ENCODE measurements at places on chromosomes 5 and 9.
A peak's percentile ranks its signal among the peaks of the same experiment; 100 is the strongest.

DNA sequence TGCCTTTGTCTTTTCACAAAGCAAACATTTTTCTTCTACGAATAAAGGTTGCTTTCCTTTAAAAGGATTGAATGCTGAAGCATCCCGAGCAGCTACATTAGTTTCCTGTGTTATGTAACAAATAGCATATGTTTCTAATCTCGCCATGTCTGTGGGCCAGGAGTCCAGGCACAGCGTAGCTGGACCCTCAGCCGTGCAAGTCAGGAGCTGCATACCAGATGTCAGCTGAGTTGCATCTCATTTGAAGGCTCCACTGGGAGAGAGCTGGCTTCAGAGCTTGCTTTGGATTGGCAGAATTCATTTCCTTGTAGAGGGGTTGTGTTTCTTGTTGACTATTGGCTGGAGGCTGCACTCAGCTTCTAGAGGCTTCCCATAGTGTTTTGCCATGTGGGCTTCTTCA, 16.0 kb upstream of the GOLPH3 start:
- peak; percentile 95 for DNase-seq

DNA sequence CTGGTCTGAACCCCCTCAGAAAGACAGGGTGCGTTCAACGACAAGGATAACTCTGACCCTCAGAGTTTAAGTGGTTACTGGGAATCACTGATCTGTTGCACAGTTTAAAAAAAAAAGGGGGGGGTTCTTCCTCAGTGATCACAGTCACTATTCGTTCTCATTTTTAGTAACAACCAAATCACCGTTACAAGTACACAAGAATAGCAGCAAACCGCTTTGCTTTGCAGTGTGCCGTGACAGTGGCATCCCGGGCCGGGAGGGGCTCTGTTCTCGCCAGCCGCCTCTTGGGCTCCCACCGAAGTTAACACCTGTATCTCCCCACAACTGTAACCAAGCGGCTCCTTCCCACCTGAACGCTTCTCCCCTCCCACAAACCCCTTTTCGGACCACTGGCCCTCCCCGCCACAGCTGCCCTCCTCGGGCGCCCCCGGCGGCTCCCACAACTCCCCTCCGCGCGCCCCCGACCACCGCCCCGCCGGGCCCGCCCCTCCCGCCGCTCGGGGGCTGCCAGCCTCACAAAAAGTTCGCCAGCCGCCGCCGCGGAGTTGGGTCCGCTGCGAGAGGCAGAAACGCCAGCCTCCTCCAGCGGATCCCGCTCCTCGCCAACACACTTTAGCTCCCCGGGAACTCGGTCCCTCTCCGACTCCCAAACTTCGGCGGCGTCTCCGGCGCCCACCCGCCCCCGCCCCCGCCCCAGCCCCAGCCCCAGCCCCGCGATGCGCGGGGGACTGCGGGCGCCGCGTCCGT, 1.2 kb downstream of the SSBP2 start:
- DNase-seq, result no peak

- no peak for DNase-seq
Observed at GRCh38 chr5:61686491-61687257, 354.6 kb downstream of the ZSWIM6 start.

GRCh38 chr5:130808691-130809090, 356.4 kb downstream of the HINT1 start:
- DNase-seq, result no peak

DNA sequence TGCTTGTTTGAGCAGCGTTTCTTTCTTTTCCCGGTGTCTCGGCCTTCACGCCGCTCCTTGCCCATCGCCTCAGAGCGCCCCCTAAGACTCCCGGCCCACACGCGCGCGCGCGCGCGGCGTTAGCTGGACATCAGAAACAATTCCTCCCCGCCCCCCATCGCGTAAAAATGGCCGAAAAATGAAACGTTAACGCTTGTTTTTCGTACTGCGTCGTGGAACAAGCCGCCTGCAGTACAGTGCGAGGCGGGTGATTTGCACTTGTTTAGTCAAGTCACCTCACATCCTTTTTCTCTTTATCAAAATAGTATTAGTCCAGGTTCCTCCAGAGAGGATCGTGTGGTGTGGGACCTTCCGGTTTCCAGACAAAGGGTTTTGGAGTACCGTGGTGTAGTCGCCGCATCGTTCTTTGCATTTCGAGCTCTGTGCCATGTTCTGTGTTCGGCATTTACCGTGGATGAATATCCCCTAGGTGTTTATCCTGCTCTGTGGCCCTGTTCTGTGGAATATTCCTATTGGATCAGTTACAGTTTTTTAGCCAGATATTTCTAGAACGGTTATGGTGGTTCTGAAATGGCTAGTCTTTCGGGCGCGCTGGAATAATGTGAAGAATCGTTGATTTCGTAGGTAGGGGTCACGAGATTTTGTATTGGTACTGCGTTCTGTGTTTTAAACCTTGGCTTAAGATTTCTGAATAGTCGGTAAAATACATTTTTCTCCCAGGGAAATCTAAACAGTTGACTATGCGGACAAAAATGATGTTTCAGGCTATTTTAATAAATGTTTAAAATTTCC, 1.0 kb downstream of the MATR3 start:
- peak; percentile 60 for DNase-seq

GRCh38 chr5:23703940-23704855, 196.8 kb downstream of the PRDM9 start:
- DNase-seq, result no peak

DNA sequence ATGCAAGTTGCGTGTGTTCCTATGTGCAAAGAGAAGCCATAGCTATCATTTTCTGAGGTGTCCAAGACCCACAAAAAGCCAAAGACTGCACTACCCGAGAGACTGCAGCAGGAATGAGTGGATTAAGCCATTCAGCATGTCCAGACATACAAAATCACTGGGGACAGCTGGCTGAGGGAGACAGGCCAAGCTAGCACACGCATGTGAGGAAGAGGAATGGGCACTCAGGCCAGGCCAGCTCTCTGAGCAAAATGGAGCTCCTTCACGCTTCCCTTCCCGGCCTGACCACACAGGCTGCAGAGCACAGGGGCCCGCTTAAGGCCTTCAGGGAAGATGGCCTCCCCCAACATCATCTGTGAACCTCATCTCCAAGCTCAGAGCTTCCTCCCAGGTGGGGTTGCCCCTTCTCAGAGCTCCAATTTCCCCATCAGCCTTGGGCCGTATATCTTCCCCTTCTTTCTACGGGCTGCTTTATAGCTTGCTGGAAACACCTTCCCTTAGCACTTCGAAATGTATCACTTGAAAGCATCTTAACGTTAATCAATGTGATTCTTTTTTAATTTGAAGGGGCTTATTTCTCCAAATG, 8.4 kb downstream of the DCANP1 start:
- DNase-seq, result no peak

DNA sequence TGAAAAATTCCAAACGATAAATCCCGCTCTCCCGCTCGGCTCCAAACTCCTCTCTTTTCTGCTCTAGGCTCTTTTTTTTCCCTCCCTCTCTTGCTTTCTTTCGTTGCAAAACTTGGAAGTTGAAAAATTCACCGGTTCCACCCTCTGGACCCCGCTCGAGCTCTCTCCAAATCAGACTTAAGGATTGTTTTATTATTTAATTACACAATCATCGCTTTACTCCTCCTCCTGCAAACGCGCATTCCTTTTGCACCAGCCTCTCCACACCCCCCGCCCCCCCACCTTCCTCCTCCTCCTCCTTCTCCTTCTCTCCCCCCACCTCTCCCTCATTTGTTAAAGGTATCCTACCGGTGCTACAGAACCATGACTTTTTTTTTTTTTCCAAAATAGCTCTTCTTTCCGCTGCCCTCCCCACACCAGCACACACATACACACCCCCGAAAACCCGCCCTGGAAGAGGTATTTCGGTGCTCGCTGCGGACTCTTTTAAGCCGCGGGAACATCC, 535 bp upstream of the NFIB start:
- DNase-seq, result no peak

DNA sequence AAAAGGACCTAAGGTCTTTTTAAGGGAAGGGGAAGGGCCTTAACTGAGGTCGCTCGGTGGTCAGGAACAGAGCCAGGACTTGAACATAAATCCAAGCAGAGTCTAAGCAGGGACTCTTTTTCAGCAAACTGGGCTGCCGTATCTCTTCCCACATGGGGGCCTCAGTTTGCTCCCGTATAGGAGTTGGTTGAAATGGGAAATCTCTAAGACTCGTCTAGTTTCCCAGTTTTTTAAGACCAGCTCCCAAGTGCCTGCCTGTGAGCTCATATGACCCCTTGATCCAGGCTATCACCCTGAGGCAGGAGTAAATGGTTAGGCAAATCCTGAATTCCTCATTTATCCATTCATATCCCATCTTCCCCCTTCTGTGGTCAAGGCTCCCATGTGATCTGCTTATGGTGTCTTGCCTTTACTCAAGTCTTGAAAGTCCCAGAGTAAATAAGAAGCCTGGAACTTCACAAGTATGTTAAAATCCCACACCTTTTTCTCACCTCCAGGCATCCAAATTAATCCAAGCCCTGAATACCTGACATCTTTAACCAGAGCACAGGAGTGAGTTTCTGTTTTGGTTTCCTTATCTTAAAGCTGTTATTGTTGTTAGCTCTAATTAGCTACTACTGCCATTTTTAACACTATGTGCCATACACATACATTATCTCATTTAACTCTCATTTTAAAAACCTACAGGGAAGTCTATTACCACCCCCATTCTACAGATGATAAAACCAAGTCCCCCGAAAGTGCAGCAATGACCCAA, 3.0 kb downstream of the ARSI start:
- no peak for DNase-seq

GRCh38 chr5:79771387-79771786, 81.8 kb downstream of the CMYA5 start:
- DNase-seq, result peak; percentile 29

- DNase-seq, result peak; percentile 89
Observed at GRCh38 chr9:108271646-108272348, 584.0 kb downstream of the ACTL7B start.

GRCh38 chr5:168434746-168435321, 51.4 kb upstream of the RARS1 start:
- DNase-seq, result no peak

DNA sequence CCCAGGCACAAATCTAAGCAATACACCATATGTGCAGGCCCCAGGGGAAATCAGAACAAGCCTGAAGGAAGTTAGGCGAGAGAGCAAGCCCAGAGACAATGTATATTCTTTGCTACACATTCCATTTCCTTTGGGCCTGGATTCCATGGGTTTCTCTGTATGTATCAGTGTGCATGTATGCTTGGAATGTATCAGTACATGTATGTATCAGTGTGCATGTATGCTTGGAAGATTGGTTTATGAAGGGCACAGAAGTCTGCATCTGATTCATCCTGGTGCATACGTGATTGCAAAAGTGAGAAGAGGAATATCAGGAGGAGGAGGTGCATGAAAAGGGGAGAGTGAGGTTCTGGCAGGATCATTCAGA, 232.6 kb upstream of the ANKRD55 start:
- DNase-seq, result no peak

DNA sequence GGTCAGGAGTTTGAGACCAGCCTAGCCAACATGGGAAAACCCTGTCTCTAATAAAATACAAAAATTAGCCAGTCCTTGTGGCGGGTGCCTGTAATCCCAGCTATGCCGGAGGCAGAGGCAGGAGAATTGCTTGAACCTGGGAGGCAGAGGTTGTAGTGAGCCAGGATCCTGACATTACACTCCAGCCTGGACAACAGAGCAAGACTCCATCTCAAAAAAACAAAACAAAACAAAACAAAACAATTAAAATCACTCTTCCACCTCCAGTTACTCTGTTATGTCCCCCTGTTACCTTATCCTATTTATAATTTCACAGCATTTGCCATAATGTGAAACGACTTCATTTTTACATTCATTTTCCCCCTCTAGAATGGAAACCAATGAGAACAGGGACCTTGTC, 54.4 kb downstream of the CXXC5 start:
- no peak for DNase-seq

DNA sequence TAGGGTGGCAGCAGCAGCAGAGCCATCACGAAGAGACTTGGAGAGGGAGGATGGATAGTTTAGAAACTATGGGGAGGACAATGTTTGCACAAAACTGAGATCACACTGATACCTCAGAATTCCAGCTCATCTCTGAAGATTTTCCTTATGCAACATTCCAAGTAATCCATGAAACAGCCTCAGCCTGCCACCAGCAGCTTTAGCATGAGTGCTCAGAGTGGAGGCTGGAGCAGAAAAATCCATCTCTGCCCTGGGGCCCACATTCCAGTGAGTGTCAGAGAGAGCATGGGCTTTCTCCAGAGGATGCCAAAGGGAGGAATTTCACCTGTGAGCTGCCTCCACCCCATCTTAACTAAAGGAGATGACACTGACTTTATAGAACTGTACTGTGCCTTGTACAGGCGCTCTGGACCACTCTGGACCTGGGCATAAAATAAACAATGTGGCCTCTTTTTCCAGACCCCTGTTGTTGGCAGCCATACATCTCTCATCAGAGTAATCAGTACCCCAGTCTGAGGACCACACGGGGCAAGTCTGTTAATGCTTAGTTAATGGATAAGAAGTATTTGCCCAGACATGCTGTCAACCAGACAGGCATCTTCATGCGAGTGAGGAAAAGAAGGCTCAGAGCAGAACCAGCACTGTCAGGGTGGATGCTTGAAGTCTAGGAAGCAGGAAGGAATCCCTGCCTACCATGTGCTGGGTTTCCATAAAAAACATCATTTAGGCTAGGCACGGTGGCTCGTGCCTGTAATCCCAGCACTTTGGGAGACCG, 440.9 kb downstream of the ENC1 start:
- no peak for DNase-seq

DNA sequence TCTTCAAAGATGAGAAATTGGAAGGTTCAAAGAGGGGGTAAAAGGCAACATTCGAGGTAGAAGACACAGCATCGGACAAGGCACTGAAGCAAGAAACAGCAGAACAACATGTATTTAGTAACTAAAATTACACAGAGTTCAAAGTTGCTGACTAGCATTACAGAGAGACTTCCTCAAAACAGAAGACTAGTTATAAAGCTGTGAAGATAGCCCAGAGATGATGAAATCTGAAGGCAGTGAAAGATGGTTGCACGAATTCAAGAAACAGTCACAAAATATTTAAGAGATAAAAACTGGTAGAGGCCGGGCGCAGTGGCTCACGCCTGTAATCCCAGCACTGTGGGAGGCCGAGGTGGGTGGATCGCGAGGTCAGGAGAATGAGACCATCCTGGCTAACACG, 16.3 kb downstream of the MAPKAP1 start:
- DNase-seq, result no peak

- DNase-seq, result peak; percentile 97
Observed at GRCh38 chr5:54743997-54744788, 226.6 kb downstream of the SNX18 start.
